ENCODE measurements at places on chromosomes 12 and 14.
A peak's percentile ranks its signal among the peaks of the same experiment; 100 is the strongest.

GRCh38 chr12:58393152-58393551 lies 451.8 kb downstream of the ATP23 start:
- no peak for DNase-seq

DNA sequence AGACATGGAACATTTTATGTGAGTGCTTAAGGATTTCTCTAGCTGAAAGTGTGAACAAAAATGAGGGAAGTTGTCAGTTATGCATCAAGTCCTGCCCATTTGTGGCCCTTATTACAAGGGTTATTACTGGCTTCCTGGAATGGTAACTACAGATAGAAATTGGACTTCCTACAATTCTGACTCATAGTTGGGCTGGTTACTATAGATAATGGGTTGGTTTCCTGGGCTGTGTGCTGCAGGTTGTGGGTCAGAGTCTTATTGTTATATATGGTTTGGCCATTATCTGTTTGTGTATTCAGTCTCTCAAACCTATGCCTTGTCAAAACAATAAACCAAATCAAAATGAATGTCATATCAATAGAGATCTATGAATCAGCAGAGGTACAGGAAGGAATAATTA lies 313.7 kb downstream of the ADAMTS20 start:
- DNase-seq, result no peak

- no peak for DNase-seq
Observed at GRCh38 chr12:34595749-34596733, 573.7 kb downstream of the ALG10 start.

GRCh38 chr14:36176524-36176923 lies at the start of gene PTCSC3:
PTCSC3 (minus strand) TSS chr14:36176722.
- DNase-seq, result no peak

DNA sequence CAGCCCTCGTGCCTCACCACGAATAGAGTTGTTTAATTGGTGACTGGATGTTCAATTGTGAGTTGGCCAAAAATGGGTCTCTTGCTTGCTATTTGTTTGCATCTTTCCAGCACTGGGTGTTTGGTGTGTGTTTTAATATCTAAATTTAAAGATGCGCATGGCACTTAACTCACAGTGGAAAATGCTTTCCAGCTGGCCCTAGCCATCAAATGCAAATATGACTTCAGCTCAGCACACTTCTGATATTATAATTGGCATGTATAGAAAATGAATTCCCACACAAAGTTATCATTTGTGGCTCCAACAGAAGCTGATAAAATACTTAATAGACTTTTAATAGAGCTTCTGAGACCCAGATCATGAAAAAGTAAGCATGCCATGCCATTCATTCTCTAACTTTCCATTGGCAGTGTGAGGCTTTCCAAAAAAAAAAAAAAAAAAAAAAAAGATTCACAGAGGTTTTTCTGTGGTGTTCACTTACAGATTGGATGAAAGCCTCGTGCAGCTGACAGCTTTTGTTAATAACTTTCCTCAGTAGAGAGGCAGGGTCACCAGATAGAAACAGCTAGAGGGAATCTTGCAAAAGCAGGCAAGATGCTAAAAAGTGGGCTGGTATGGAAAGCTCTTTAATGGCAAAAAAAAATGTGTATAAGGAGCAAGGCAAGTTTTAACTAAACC lies 425.2 kb downstream of the GALC start:
- DNase-seq, result no peak

DNA sequence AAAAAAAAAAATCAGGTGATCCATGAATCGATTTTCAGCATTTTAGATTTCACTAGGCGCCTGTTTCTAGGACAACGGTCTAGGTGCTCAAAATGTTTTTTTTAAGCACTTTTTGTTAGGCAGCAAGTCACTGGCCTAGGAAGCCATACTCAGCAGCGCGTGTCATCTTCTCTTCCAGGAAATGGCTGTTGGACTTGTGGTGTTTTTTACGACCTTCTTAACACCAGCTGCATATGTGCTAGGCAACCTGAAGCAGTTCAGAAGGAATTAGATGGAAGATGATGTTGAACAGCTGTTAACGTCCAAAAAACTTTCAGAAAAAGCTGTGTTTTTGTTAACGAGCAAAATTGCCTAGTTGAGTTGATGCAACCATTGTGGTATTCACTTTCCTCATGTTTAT lies 868 bp downstream of the COX8C start:
- DNase-seq, result no peak

- DNase-seq, result no peak
Observed at GRCh38 chr12:79637093-79637492, 53.7 kb downstream of the PAWR start.

GRCh38 chr12:42957136-42957535 lies 367.6 kb upstream of the PRICKLE1 start:
- DNase-seq, result no peak

DNA sequence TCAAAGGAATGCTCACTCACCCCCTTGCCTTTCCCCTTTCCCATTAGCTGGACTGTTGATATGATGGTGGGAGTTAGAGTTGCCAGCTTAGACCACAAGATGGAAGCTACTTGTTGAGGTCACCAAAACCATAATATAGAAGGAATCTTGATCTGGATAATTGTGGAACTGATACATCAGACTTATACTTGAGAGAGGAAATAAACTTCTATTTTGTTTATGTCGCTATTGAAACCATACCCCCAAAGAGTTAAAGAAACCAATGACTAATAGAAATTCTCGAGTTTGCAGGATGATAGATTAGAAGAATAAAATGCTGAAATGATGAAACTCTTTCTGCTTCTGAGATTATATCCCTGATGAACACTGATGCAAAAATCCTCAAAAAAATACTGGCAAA lies 37.9 kb downstream of the TDG start:
- no peak for DNase-seq

GRCh38 chr14:51950007-51950406 lies 39.3 kb upstream of the RTRAF start:
- no peak for DNase-seq

DNA sequence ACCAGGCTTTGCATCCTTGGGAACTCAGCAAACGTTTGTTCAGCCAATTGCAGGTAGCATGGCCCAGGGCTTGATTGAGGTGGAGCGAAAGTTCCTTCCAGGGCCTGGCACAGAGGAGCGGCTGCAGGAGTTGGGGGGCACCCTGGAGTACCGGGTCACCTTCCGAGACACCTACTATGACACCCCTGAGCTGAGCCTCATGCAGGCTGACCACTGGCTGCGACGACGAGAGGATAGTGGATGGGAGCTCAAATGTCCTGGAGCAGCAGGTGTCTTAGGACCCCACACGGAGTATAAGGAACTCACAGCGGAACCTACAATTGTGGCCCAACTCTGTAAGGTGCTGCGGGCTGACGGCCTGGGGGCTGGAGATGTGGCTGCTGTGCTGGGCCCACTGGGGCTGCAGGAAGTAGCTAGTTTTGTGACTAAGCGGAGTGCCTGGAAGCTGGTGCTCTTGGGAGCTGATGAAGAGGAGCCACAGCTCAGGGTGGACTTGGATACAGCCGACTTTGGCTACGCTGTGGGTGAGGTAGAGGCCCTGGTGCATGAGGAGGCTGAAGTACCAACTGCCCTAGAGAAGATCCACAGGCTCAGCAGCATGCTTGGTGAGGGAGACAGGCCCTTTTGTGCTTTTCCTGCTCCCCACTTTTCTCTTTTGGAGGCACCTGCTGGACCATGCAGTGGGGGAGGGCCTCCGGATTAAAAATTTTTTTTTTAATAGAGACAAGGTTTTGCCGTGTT lies 799 bp downstream of the THTPA start:
- peak; percentile 79 for DNase-seq

- no peak for DNase-seq
Observed at GRCh38 chr12:96720363-96720705, 186.7 kb upstream of the NEDD1 start.

GRCh38 chr12:50828886-50829285 lies 13.8 kb upstream of the TMPRSS12 start:
- DNase-seq, result no peak

DNA sequence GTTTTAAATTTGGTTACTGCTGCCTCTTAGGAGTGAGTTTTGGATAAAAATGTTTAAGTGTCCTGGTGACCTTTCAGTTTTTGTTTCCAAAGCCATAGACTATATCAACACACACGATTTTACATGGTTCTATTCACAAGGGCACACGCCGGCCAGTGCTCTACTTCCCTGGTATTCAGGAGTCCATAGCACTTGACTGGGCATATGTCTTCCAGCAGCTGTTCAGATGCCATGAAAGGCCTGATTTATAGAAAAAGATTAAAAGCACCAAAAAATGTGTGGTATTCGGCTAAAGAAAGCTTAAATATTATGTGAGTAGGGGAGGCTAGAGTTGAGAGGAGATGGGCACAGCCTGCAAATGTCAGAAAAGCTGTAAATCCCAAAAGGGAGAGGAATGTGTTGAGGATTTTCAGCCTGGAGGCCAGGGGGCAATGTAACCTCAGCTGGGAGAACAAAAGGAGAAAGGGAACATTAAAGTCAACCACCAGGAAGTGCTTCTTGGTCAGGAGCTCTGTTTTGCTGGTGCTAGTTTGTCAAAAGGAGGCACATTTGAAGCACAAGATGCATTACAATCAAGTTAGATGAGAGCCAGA lies 478.4 kb downstream of the RAD51B start:
- no peak for DNase-seq

DNA sequence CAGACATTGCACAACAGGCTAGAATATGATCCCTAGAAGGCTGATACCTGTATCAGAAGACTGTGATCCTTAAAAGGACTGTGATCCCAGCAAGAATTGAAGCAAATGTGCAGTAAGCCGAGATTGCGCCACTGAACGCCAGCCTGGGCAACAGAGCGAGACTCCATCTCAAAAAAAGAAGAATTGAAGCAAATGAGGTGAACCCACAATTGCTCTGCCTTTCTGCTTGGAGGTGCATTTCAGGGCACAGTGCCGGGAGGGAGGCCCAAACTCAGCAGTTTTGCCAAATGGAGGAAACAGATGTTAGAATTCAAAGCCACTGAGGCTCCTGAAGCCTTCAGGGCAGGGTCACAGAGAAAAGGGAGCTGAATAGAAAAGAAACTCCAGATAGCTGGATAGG lies 61.1 kb upstream of the COCH start:
- DNase-seq, result no peak

GRCh38 chr12:9149372-9149771 lies 33.7 kb upstream of the A2M start:
- DNase-seq, result no peak

- no peak for DNase-seq
Observed at GRCh38 chr12:32788405-32788804, 32.7 kb upstream of the YARS2 start.

- DNase-seq, result no peak
Observed at GRCh38 chr14:49549881-49550280, 36.3 kb downstream of the RPS29 start.

DNA sequence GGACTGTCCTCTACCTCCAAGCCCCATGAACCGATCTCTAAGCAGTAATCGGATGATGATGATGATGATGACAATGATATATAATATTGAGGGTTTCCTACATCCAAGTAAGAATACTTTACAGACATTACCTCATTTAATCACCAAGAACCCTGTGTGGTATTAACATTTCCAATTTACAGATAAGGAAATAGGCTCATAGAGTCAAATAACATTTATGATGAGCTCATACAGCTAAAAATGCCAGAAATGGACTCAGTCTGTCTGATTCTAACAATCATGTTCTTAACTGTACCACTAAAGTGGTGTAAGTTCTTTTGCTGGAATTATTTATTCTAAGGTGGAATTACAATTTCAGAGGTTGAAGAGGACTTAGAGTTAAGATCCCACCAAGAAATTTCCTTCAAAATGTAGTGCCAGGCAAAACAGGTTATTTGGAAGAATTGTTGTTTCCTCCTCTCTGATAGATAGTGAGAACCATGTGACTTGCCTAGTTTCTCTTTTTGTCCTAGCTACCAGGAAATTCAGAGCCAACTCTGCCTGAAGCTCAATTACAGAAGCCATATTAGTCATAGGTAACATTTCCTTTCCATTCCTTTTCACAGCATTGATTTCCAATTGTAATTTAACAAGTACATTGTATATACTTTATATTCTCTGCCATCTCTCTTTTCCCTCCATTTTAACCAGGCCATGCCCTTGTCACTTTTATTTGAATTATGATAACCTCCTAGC lies 23.8 kb upstream of the CCDC175 start:
- DNase-seq, result no peak

DNA sequence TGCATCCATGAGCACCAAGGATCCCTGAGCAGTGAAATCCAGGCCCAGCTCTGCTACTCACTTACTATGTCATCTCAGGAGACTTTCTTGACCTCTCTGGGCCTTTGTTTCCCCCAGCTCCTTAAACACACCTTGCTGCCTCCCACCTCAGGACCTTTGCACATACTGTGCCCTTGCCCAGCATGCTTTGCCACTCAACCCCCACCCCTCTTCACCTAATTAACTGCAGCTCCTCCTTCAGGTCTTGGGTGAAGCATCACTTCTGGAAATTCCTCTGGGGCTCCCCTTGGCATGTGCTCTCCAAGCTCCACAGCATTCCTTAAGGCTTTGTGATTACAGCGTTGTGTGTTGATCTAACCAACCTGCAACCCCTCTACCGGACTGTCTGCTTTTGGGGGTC lies 15.9 kb downstream of the WSCD2 start:
- DNase-seq, result no peak

DNA sequence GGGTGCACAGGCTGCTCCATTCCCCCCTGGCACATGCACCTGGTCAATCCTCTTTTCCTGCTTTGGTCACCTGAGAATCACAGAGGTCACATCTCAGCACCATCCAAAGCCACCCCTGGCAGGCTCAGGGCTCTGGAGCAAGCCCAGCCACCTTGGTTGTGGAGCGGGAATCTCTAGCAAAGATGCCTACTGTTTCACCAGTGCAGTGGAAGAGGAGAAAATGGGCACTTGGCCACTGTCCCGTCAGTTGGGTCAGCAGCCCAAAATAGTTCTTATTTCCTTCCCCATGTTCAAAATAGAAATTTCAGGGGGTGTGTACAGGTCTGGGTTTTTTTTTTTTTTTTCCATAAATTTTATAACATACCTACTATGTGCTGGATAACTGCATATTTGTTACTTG lies 18.3 kb downstream of the RTL1 start:
- no peak for DNase-seq

GRCh38 chr12:83214185-83214584 lies 527.5 kb downstream of the TMTC2 start:
- peak; percentile 1 for DNase-seq

GRCh38 chr12:83826112-83826511 lies 1086.5 kb downstream of the SLC6A15 start:
- peak; percentile 27 for DNase-seq

DNA sequence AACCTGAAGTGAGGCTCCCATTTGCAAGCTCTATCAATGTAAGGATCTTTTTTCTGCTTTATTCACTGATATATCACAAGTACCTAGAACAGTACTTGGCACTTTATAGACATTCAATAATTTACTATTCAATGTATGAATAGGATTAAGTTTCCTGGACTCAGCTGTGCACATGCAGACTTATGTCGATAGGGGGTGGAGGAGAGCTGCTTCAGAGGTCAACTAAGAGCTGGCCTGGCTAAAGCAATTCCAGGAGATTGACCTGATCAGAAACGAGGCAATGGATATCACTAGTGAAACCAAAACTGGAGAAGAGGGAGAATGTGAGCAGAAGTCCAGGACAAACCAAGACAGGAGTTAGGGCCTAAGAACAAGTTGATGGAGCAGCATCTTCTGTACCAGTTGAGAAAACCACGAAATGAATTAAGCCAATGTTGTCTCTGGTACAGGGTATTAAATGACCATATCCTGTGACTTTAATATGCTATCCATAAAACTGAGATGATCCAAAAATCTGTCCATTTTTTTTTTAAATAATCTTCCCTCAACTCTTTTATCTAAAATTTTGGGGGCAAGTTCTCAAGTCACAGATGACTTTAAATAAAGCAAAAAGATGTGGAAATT lies 169.2 kb downstream of the PIK3C2G start:
- peak; percentile 42 for DNase-seq

- no peak for DNase-seq
Observed at GRCh38 chr14:103869406-103870143, 22.2 kb upstream of the PPP1R13B start.
